Activated naive CD4-positive, alpha-beta T cell treated with anti-CD3 and anti-CD28 coated beads, Interleukin-2, amount 50 U/mL, for 16 hours (primary cell): ENCODE measurements at places on chromosomes 3 and 15.
A peak's percentile ranks its signal among the peaks of the same experiment; 100 is the strongest.

DNA sequence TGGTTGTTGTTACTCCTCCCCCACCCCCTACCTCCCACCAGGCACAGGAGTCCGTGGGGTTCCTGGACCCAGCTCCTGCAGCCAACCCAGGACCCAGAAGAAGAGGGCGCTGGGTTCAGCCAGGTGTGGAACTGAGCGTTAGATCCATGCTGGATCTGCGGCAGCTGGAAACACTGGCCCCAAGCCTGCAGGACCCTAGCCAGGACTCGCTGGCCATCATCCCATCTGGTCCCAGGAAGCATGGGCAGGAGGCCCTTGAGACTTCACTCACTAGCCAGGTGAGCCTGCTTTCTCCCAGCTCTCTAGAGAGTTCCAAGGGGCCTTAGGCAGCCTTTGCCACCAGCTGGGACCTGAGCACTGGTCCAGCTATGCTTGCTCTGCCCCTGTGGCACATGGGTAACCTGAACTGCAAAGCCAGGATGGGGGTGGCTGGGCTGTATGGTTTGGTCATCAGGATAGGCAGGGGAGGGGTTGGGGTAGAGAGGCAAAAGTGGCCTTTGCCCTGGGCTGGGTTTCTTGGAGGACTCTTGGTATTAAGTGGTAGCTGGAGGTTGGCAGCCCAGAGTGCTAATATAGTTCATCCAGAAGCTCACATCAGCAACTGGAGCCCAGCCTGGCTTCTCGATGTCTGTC lies 7.0 kb upstream of the JMJD7 start:
- DNase-seq = no peak

DNA sequence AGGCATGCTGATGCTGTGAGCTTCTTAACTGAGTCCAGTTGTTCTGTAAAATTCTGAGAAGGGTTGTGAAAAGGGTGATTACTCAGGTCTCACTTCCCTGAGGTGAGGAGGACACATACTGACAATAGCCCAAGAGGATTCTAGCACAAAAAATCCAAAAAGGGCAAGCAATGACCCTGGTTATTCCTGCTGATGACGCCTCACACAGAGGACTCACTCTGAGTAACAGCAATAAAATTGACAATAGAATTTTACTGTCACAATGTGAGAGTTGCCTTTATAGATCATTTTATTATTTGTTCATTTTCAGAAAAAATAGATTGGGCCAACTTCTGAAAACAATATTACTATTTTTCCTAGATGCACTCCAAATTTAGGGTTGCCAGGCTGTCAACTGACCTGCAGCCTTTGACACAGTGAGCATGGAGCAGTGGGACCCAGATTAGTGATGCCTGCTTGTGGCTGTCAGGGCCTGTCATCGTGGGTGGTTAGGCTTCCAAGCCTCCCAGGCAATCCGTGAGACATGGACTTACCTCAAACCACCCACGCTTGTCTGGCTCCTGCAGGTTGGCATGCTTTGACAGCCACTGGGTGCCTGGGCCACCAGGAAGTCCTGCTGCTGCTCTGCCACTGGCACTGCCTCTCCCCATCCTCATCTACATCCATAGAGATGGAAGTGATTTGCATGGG lies 396.0 kb upstream of the THBS1 start:
- no peak for DNase-seq

- no peak for DNase-seq
Measured at GRCh38 chr15:70145261-70145660, 47.5 kb upstream of the TLE3 start.

DNA sequence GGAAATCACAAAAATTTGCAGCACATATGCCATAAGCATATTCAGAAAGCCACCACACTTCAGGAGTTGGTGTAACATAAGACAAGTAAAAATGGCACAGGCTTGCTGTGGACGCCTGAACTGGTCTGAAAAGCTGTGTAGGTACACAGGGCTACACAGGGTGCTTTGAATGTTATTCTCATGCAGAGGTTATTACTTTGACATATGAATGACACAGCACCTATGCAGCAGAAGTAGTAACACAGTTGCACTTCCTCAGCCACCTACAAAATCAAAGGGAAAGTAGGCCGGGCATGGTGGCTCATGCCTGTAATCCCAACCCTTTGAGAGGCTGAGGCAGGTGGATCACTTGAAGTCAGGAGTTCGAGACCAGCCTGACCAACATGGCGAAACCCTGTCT lies 54.5 kb downstream of the OSBPL10 start:
- DNase-seq = no peak

DNA sequence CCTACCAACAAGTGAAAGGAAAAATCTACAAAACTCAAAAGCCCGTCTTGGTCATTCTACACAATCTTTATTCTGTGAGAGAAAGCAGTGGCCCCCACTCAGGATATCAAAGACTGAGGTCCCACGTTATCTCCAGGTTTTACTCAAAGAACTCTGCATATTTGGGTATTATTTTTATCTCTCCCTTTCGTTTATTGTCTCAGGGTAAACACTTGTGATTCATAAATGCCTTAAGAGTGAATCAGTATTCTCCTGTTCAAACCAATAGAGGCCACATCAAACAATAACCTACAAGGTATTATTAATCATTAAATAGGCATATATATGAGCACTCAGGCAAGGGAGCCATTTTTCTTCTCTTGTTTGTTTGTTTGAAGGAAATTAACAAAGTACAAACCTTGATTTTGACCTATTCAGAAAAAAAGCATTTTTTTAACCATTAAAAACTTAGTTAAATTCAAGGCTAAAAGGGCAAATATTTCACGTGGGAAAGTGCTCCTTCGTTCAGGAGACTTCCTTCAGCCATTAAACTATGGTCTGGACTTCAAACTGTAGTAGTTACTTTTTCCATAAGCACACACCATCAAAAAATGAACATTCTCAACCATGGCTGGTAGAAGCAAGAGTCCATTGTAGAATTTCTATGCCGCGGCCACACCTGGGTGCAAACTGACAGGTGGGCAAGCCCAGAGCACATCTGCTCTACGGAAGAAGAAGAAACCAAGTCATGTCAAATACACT lies 13.9 kb upstream of the HES1 start:
- no peak for DNase-seq

DNA sequence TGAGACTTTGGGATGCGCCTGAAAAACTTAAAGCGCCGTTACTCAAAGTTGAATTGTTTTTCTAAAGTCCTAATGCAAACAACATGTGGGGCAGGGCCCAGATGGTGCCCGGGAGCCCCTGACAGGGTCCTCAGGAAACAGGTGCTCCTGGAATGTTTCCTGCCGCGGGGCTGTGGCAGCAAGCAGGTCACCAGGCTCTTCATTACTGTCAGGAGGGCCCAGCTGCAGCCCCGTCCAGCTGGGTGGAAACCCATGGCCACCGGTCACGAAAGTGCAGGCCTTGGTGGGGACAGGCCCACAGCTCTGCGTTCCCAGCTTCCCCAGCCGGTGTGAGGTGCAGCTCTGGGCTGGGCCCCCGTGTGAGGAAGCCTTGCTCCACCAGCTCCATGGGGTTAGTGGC lies 63.9 kb upstream of the GATA2 start:
- DNase-seq = no peak

DNA sequence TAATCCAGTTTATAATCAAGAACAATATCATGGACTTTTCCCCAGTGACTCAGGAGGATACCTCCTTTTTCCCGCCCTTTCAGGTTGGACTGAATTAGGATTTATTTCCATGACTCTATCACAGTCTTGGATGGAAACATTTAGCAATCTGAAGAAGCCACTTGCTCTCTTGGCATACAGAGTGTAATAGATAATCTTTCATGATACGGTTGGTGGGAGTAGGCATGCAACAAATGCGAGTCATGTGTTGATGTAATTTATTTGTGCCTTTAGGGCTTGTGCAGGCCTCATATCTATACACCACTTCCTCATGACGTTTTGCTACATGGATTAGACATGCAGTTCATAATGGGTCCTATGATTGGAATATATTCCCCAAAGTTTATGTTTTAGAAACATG lies 54.2 kb upstream of the MCTP2 start:
- no peak for DNase-seq

- no peak for DNase-seq
Measured at GRCh38 chr15:53323191-53323590, 436.3 kb downstream of the WDR72 start.

DNA sequence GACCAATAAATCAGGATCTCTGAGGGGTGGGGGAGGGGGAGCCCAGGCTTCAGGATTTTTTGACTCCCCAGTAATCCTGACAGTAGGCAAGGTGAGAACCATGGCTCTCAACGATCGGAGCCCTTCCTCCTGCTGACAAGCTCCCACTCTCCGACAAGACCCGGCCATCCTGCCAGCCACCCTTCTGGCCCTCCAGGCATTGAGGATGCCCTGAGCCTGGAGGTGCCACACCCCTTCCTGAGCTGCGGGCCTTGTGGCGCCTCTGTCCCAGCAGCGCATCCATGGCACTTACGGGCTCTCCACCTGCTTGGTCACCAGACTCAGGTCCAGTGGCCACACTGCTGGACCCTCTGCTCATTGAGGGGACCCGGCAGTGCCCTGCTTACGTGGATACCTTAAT lies 46.0 kb downstream of the MGLL start:
- DNase-seq = no peak

GRCh38 chr3:29694783-29695182 lies 413.9 kb downstream of the RBMS3 start:
- no peak for DNase-seq

DNA sequence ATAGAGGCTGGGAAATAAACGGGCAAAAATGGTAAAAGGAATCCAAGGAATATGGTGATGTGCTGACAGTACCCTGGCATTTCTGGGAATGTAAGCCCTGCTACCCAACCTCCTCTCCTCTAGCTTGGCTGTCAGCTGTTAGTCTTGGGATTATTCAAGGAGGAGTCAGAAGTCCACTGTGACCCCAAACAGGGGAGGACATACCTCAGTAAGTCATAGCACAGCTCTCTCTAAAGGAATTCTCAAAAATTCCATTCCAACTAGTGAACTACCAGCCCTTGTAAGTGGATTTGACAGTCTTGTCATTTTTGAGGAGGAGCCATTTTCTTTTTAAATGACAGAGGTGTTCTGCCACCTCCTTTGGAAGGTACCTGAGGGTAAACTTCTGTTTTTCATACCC lies 207.5 kb downstream of the PDCD6IP start:
- no peak for DNase-seq

DNA sequence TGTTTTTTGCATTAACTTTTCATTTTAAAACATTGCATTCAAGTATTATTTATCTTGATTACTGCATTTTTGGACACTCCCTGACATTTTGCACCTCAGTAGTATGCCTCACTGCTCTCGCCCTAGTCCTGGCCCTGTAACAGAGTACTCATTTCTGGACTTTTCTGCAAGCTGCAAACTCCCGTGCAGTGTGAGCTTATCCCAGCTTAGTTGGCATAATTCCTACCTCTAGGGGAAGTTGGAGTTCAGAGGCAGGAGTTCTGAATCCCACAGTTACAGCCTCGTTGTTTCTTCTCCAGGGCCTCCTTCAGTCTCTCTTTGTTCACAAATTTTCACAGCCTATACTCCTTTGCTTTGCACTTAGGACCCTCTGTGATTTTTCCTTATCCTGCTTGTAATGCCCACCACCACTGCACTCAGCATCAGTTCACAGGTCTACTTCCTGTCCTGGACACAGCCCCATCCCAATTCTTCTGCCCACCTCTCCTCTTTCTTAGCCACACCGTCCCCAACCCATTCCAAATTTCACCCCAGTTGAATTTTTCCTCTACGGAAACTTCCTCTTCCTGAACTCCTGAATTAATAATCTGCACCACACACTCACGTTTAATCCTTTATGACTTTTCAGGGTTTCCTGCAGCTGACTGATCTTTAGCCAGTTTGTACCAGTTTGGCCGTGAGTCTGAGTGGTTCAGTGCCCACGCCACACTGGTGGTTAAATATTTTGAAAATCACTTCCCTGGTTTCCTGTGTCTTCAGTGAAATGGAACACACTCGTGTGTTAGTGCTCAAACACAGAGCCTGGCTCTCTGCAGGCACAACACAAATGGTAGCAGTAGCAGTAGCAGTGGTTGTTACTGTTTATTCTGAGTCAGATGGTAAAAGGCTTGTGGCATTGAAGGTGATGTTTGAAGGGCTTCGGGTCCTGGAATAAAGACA lies 6.3 kb upstream of the CTSH start:
- DNase-seq = no peak

GRCh38 chr3:65778968-65779367 lies 259.8 kb downstream of the MAGI1 start:
- DNase-seq = no peak

GRCh38 chr3:190197346-190197763 lies 76.7 kb upstream of the P3H2 start:
- DNase-seq = no peak

DNA sequence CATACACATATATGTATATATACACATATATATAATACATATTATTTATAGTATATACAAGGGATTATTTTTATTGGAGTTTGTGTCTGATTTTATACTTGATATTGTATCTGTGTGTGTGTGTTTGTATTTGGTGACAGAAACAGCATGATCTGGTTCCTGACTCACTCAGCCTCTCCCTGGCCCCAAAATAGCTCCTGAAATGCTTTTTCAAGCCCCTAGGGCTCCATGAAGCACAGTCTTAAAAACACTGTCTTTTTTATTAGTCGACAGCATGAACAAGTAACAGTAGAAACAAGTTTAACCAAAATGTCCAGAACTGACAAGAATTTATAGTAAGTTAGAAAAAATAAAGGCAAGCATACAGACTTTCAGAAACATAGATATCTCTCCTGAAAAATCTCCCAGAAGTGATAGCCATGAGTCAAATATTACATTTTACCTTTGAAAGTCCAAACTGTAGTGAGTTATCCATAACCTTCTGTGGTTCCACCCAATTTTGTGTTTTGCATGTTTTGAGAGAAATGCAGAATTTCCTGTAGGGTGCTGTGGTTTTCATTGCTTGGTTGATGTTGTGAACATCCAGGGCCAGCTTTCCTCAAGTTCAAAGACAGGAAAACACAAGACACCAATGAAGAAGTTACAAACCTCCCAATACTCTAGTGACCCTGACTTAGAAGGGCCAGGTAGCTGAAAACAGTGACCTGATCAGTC lies 98.5 kb upstream of the CCDC80 start:
- DNase-seq = no peak

DNA sequence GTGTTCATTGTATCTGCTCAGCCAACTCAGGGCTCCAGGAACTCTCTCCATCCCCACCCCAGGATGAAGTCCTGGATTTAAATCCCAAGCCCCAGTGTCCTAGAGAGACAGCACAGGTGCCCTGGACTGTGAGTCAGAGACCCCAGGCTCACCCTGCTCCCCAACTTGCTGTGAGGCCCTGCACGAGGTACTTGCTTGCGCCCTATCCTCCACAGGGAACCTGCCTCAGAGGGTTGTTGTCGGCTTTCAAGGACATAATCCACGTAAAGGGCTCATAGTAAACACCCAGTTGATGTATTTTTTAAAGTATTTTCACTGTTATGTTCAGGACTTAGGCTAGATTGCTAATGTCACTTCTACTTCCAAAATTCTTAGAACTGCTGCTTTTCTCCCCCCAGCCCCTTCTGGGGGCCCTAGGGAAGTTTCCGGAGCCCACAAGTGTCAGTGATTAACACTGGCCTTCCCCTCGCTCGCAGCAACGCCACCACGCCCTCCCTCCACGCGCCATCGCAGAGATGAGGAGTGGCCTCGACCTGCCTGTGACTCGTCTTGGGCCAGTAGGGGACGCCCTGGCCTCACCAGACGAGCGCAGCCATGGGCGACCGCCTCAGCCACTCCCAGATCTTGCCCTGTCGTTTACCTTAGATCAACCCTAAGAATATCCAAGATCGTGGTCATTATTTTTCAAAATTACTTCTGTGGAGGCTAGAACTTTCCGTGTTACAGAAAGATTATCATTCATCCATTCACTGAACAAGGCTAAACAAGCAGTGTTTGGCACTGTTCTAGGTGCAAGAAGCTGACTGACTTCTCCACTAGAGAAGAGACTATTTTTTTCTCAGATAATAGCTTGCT lies 6.0 kb upstream of the SRP14 start:
- DNase-seq = peak; percentile 87

GRCh38 chr3:16789344-16790120 lies 95.2 kb upstream of the PLCL2 start:
- DNase-seq = no peak
